Activated gamma-delta T cell treated with Interleukin-2 at 50 U/mL for 16 hours (primary cell): ENCODE measurements at places on chromosomes 1 and 21.

DNA sequence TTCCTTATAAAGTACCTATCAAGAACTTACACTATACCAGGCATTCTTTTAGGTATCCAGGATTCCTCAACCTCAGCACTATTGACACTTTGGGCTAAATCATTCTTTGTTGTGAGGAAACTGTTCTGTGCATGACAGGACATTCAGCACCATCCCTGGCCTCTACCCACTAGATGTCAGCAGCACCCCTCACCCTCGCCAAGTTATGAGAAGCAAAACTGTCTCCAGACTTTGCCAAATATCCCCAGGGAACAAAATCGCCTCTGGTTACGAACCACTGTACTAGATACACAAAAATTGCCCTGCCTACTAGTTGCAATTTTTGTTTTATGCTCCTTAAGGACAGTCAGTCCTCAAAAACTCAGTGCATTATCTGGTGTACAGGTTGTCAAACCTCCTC, 35.7 kb downstream of the PALMD start:
- DNase-seq: no peak

DNA sequence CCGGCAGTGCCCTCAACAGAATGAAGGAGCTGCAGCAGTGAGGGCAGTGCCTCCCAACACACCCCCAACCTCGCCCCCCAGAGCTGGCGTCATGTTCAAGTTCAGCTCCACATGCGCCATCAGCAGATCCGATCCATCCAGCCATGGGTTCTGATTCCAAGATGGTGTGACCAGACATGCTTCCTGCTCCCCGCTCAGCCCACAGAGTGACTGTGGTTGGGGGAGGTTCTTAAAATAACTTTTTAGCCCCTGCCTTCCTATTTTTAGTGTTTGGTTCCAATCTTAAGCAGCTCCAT, 30.1 kb upstream of the GPR137B start:
- no peak for DNase-seq

DNA sequence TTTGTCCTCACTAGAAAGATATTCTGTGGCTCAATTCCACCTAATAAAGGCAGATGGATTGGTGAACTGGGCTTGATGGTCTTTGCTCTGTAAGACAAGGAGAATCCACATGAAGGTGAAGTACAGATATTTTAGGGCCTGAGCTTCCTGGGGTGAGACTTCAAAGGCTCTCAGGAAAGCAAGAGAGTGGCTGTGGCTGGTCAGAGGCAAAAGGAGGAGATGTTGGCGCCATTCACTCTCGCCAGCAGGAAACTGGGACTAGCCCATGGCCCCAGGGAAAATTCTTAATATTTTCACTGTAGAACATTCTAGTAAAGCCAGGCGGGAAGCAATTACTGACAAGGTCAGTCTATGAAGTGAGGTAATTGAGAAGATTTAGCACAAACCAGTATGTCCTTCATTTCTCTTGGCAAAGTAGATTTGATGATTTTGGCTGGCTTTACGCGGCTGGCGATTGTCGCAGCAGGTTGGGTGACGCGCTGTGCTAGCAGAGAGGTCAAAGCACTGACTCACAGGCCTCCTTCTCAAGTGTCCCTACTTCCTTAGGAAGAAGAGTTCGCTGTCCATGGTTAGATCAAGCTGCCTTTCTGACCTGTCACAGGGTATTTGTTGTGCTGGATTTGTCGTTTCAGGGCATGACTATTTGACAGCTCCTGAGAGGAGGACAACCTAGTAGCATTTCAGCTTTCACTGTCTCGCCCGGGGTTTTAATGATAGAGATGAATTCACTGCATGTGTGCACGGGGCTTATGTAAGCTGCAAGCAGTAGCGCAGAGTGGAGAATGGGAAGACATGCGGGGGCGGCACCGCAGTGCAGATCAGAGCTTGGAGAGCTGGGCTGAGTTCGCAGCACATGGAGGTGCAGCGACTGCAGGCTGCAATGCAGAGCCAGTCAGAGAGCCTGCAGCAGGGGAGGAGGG, 32.7 kb downstream of the XCL1 start:
- DNase-seq: no peak

DNA sequence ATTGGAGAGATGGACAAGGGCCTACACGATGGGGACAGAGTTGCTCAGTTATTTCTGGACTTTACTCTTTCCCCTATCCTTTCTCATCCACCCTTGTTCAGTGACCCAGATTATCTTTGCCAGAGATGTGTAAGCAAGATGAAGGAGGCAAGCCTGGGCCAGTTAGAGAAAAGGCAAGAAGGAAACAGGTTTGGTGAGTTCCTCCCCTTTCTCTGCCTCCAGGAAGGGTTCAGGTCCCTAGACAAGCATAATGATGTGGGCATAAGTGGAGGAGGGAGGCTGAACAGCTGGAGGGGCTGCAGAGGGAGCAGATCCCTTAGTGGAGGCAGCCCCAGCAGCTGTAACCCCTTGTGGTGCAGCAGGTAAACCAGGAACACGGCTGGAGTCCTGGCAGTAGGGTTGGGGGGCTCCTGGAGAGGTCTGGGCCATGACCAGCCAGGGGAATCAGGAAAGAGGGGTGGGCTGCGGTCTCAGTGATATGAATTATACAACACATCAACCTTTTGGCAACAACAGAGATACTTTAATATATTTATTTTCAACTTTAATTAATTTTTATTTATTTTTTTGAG, 9.2 kb upstream of the CDC42 start:
- no peak for DNase-seq

DNA sequence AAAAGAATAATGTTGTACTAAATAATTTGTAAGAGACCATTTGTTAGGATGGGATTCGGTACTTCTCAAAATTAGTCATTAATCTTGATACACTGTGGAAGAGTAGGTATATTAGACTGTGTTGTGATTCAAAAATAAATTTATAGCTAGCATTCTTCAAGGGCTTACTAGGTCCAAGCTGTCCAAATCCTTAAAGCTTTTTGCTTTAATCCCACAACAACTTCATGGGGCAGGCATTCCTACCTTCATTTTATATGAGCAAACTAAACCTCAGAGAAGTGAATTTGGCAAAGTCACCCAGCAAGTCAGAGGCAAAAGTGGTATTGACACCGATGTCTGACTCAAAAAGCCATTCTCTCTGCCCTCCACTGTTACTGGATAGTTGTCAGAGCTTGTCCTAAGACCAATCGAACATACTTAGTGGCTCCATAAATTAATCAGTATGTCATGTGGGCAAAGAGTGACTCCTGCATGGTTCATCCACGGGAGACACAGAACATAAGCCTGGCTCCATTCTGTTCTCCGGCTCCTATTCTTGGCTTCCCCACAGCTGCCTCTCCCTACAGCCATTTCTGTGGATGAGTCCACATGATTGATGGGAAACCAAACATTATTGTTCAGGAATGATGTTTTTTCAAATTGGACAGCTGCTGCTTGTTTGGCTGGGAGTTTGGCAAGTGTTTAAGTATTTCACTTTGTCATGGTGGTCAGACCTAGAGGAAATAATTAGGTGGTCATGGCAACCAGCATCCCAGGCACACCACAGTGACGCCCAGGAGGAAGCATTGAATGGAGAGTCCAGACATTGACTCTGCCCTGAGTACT, 133.4 kb upstream of the FGGY start:
- DNase-seq: no peak

GRCh38 chr1:983798-984475, 2.0 kb upstream of the PERM1 start:
- DNase-seq: peak; percentile 58

DNA sequence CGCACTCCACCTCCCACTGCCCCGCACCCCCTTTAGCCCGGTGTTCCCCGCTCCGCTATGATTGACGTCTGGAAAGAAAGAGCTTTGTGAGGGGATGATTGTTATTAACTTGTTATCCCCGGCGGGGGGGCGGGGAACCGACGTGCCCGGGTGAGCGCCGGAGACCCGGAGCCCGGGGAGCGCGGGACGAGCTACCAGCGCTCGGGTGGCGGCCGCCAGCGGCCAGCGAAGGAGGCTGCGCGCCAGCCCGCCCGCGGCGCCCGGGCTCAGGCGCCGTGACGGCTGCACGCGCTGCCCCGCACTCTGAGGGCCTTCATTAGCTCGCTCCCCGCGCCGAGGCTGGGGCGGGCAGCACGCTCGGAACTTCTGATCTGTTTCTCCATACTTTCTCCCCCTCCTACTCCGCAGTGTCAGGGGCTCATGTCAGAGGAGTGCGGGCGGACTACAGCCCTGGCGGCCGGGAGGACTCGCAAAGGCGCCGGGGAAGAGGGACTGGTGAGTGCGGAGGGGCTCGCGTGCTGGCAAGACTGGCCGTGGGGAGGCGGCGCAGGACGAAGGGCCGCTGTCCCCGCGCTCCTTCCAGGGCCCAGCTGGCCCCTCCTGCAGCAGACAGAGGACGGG, 2.1 kb downstream of the LHX8 start:
- DNase-seq: no peak

DNA sequence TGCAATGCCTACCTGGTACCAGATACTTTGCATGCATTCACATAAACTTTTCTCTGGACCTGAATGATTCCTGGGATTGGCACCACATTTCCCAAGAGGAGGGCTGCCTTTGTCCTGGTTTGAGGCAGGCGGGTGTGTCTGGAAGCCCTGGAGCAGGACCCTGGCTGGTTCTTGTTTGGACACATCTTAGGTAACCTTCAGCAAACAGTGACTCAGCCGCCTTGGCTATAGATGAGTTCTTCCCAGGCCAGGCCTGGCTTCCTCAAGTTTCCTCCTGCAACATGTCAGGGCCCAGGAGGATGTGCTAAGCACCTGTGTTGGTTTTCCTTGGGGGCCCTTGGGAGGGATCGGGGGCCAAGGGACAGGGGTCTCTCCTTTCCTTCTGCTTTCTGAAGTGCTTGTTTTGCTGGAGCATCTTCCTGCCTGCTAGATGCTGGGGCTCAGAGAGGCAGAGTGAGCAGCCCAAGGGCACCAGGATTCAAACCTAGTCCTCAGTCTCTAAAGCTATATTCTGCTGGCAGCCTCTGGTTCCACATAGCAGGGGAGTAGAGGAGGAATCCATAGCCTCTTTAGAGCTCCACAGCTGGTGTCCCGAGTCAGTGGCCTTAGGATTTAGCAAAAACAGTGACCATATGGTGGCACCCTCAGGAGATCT, 38.2 kb downstream of the PAX7 start:
- DNase-seq: no peak

- DNase-seq: no peak
Observed at GRCh38 chr1:203082571-203083462, 3.0 kb downstream of the MYOG start.

GRCh38 chr21:44461464-44462001, 6.2 kb downstream of the LRRC3 start:
- no peak for DNase-seq

GRCh38 chr1:225851805-225852204, 30.4 kb downstream of the TMEM63A start:
- DNase-seq: no peak

GRCh38 chr1:210377731-210378333, 49.1 kb downstream of the HHAT start:
- DNase-seq: no peak

DNA sequence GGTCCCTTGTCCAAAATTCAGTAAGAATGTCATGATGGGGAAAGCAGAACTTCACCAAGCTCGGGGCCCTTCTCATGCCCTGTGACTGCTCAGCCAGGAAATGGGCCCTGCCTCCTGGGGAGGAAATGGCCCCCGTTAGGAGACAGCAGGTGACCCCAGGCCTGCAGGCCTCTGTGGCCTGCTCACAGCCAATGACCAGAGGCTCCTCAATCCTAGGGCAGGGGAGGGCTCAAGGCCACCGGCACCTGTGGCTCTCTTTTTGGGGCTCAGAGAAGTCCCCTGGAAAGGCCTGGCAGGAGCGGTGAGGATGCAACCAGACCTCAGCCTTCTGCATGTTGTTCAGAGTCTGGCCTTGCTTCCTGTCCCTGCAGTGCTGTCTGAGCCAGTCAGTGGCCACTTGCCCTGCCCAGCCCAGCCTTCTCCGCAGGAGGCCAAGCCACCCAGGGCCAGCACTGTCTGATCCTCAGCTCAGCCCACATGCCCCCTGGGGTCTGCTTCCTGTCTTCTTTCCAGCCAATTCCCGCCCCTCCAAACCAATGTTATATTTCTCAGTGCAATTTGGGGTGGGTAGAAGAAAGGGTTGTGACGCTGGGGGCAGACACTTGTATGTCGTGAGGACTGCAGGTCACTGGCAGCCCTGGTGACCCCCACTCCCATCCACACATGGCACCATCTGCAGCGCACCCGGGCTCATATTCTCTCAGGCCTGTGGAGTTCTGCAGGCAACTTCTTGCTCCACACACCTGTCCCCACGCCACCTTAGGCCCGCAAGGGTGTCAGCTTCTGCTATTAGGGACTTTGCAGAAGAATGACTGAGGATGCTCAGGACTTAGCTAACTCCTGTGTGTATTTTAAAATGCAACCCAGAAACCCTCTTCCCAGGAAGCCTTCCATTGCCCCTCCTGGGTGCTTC, 83.6 kb downstream of the ITPKB start:
- DNase-seq: no peak

- no peak for DNase-seq
Observed at GRCh38 chr1:209767706-209768105, 11.9 kb downstream of the TRAF3IP3 start.

DNA sequence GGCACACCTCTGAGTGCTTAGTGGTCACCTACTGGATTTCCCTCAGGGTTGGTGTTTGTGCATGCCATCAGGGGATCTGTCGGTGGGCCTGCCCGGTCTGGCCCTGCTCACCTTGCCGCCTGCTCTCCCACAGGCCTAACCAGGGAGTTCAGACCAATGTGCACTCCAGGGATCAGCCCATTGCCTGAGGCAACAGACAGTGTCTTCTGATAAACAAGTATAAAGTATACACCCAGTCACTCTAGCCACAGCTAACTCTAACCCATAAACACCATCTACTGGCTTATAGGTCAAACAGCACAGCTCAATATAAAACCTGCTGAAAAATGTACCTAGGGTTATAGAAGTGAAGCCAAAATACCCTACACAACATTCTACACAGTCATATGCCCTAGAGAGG, 1300.0 kb downstream of the PLA2G4A start:
- DNase-seq: no peak

DNA sequence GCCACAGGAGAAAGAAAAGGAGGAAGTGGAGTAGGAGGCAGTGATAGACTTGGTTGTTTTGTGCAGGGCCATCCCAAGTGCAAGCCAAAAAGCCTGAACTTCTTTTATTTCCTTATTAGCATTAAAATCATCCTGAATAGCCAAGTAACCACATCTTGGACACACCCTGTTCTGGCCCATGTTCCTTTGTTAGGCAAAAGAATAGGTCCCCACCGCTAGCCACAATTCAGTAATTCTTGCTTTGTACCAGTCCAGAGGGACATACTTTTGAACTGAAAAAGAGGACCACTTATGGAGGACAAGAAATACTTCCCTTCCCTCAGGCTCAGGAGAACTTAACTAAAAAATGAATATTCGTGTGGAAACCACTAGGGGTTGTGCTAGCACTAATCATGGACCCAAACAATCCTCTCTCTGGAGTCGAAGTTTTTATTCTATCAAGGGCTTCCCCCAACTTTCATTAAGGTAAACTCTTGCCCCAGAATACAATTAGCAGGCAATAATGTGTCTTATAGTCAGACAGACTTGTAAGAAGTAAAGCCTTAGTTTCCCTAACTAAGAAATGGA, 19.4 kb downstream of the TNFSF4 start:
- DNase-seq: no peak

DNA sequence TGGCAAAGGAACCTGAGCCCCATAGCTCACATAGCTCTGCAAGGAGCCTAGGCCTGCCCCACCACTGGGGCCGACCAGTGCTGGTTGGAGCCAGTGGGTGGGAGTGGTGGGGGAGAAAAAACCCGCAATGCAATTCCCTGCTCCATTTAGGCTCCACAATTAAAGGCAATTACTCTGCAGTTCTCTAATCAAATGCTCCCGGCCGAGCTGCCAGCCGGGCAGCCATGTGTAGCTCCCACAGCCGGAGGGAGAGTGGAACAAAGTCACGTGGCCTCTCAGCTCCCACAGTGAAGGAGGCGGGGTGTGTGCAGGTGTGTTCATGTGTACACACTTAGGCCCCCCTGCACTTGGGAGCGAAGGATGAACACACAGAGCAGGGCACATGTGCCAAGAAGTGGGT, 81.6 kb downstream of the KIRREL1 start:
- DNase-seq: no peak
